NCI-H187 treated with DMSO at 0.1 percent for 48 hours (cell line): ENCODE measurements at places on chromosomes 5 and 9.

- no peak for DNase-seq
These were observed 210.7 kb upstream of the CDH10 start for GRCh38 chr5:24855485-24855884.

- DNase-seq = no peak
These were observed 25.0 kb upstream of the MATR3 start for GRCh38 chr5:139268364-139269202.

GRCh38 chr5:144577676-144578075 is 407.0 kb downstream of the KCTD16 start:
- DNase-seq = no peak

- DNase-seq = no peak
These were observed 25.6 kb upstream of the CAST start for GRCh38 chr5:96636594-96636993.

DNA sequence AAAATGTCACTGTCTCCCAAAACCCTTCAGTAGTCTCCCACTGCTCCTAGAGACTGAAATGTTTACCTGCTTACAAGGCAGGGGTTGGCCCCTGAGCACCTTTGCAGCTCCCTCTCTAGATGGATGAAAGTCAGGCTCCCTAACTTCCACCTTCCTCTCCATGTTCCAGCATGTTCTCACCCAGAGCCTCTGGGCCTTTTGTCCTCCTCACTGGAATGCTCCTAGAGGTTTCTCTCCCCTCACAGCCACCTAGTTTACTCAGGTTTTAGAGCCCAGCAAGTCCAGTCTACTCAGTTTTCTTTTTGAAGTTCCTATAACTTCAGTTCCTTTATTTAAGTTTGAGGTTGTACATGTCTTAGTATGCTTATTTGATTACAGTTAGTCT is 815 bp upstream of the URM1 start:
- DNase-seq = no peak

DNA sequence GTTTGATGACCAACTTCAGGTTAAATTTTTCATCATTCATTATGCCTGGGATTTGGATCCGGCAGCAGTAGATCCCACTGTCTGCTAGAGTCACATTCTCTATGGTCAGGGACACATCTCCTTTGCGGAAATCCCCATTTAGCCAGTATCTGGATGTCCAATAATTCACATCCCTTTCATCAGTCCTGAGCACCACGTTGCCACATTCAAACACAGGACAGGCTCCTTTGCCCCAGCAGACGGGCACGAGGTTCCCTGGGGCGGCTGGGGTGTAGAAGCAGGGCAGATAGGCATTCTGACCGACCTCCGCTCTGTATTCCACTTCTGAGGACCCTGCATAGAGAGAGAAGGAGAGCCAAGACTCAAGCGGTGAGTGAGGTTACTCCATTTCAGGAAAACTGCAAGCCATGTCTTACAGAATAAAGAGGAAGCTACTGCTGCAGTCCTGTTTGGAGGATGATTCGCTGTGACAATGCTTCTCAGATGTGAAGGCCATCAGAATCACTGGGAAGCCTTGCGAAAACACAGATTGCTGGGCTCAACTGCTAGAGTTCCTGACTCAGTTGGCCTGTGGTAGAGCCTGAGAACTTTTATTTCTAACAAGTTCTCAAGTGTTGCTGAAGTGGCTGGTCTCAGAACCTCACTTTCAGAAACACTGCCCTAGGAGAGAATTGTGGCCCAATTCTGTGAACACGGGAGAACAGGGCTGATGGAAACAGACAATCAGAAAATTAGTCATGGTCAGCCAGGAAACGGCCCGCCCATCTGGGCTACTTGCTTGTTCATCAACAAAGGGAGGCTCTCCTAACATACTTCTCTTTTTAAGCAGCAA is 2.0 kb downstream of the HAVCR2 start:
- no peak for DNase-seq

DNA sequence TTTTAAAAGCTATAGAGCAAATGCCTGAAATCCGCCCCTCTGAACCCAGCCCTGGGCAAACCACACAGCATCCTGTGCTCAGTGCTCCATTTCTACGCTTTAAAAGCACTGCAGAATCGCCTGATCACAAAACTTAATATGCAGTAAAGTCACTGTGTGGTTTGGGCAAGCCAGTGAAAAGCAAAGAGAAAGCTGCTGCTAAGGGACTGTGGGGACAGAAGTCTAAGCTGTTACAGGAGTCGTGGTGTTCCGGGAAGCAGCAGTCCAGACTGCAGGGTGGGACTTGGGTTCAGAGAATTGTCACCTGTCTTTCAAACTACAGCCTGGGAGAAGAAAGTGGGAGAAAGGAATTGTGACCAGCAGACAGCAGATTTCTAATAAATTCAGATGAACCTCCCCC is 8.2 kb downstream of the RAPGEF1 start:
- no peak for DNase-seq

- no peak for DNase-seq
These were observed 158.6 kb downstream of the FAM114A2 start for GRCh38 chr5:153880106-153880505.

GRCh38 chr5:73288803-73289720 is 116.1 kb downstream of the TMEM174 start:
- no peak for DNase-seq

- DNase-seq = no peak
These were observed 1.1 kb upstream of the ADAMTSL1 start for GRCh38 chr9:18472841-18473251.

GRCh38 chr5:15383469-15383868 is 116.5 kb upstream of the FBXL7 start:
- no peak for DNase-seq

DNA sequence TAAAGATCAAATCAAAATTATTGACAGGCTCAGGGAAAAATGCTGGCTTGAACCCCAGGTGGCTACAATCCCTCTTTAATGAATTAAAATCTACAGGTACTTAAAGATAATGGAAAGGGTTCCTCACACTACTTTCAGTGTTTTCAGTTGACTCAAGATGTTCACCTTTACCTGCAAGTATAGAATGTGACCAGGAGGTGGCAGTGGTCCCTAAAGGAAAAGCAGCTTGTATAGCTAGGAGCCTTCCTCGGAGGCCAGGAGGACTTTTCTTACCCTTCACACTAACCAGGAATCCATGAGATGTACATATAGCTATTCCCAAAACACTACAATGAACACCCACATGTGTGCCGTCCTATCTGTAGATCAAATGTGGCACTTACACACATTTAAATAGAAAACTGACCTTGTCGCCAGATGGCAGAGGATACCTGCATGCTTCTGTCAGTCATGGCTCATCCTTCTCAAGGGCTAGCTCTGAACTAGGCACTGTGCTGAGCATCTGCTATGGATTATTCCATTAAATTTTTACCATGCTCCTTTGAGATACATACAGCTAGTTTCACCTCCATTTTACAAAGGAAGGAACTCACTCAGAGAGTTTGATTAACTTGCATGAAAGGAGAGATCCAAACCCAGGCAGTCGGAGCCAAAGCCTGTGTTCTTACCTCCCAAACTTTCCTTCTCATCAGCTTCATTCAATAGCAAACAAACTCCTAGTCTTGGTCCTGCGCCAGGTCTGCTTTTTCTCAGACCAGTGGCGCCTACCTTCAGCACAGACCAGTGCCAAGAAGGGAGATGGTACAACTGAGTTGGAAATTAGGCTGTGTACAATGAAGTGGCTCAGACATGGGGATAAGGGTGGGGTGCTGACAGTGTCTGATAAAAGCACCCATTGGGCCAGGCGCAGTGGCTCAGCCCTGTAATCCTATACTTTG is 24.5 kb downstream of the C9orf152 start:
- DNase-seq = no peak

DNA sequence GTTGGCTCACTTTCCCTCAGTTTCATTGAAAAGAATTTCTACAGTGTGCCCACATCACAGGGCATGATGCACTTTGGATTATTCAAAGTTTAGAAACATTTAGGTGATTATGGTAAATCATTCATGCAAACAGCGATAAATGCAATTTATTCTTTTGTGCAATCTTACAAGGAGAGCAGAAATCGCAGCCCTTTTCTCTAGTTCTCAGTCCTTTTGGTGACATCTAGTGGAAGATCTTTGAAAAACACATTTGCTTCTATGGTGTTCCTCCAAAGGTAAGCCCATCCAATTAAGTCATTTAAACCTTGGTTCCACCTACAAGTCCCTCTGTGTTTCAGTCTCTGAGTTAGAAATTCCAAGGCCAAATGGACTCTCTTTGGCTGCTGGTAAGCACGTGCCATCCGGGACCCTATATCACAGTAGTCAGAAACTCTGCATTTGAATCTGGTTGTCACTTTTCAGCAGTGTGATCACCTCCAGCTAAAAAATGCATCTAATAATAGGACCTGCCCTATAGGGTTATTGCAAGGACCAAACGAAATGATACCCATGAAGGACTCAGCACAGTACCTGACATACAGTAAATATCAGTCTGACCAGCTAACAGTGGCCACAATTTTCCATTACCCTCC is 66.4 kb downstream of the MACROH2A1 start:
- DNase-seq = no peak
